Myocyte (in vitro differentiated cells): ENCODE measurements at places on chromosomes 11 and 22. TPM values are rescaled to one million over a fixed set of nuclear protein-coding genes. Genes with fewer than 3 reads are reported as not detected.

Gene MALAT1
- total RNA-seq: 5,859 and 8,069 TPM in 2 replicates

DNA sequence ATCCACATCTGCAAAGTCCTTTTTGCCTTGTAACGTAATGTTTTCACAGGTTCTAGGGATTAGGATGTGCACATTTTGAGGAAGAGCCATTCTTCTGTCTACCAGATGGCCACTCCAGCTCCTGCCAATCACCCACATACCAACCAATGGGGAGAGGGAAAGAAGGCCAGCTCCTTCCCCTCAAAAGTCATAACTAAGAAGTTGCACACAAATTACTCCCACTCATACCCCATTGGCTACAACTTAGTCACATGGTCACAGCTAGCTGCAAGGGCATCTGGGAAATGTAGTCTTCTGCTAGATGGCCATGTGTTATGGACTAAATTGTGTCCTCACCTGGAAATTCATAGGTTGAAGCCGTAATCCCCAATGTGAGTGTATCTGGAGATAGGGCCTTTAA is 15.4 kb upstream of the MYOD1 start:
- peak; percentile 45 for DNase-seq

Gene ZNF280B
- total RNA-seq: 3.6 and 7.3 TPM in 2 replicates

DNA sequence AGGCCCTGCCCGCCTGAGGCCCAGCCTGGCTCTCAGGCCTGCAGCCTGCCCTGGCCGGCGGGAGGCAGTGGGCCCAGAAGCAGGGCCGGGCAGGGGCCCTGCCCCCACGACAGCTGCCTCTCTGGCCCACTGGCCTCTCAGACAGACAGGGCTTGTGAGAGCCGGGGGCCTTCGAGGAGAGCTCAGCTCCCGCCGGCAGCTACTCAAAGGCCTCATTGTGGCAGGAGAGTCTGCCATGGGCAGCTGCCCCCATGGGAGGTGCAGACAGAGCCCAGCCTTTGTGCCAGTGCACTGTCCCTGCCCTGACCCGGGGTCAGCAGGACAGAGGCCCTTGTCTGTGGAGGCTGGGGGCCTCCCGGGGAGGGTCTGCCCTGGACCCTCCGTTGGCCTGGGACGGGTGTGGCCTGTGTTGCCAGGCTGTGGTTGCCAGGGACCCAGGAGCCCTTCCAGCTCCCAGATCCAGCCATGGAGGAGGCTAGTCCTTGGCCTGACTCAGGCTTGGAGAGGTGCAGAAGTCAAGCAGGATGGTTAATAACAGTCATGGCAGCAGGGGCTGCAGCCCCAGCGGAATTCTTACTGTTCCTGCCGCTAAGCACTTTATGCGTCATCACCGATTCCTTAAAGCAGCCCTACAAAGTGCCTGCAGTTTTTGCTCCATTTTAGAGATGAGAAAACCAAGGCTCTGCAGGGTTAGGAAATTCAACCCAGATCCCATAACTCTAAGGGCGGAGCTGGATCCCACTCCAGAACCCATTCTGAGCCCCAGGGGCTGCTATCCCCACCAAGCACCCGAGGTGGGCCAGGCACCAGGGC is 12.5 kb downstream of the FLRT1 start:
- peak; percentile 83 for DNase-seq

Gene KDELR3
- 23.4 and 28.9 TPM in 2 replicates for total RNA-seq

GRCh38 chr11:98300719-98301118 is 720.0 kb upstream of the CNTN5 start:
- no peak for DNase-seq

DNA sequence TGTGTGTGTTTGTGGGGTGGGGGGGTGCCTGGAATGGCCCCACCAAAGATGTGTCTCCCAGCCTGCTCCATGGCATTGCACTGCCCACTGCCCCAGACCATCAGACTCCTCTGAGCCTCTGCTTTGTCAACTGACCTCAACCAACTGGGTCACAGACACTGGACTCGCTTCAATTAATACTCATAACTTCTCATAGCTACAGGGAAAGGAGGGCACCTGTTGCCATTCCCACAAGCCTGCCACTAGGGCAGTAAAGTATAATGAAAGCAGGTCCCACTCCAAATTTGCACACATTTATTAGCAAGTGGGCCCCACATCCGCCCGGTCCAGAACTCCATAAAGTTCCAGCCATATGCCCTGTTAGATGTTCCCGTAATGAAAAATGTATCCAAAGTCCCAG is 70.5 kb upstream of the PRDM11 start:
- no peak for DNase-seq

DNA sequence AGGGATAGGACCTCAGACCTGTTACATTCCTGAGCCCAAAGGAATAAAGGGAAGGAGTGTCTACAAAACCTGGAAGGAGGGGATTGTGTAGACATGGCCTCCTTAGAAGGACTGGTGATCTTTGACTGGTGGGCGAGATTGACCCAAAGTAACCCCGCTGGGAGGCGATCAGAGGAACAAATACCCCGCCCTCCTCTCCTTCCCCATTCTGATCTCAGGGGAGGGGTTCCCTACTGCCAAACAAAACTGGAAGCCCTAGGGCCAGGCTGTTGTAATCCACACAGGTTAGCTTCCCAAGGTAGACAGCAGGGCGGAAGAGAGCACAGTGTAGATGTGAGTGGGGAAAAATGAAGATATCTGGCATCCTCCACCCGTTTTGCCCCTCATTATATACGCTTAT is 24.7 kb downstream of the NCF4 start:
- DNase-seq: no peak

GRCh38 chr11:30206249-30206996 is 24.4 kb upstream of the FSHB start:
- no peak for DNase-seq

DNA sequence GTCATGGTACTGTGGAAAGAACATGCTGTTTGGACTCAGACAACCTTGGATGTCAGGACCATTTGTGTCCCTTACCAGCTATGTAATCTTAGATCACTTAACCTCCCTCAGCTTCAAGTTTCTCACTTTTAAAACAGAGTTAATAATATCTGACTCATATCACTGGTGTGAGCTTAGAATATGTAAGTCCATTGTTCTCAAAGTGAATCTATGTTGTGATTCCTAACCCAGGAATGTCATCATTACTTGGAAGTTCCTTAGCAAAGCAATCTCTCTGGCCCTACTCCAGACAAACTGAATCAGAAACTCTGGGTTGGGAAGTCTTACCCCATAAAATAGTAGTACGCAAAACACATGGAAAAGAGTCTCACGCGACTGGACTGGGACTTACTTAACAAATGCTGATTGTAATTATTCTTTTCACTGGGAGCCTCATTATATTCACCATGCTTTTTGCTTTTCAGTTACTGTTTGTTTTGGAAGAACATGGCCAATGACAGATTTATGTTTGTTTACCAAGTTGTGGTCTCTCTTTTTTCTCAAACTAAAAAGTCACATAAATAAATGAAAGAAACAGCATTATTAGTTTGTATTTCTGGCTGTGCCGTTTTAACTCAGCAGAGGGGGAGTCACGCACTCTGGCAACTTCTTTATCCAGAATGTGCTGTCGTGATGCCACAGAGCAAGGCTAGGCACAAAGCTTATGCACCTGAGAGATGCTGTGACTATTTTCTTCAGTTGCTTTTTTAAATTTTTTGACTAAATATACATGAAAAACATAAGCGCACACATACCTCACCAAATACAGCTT is 217.7 kb upstream of the CTSC start:
- peak; percentile 84 for DNase-seq

Gene PIWIL4
- 0.72 and 0.73 TPM in 2 replicates for total RNA-seq

DNA sequence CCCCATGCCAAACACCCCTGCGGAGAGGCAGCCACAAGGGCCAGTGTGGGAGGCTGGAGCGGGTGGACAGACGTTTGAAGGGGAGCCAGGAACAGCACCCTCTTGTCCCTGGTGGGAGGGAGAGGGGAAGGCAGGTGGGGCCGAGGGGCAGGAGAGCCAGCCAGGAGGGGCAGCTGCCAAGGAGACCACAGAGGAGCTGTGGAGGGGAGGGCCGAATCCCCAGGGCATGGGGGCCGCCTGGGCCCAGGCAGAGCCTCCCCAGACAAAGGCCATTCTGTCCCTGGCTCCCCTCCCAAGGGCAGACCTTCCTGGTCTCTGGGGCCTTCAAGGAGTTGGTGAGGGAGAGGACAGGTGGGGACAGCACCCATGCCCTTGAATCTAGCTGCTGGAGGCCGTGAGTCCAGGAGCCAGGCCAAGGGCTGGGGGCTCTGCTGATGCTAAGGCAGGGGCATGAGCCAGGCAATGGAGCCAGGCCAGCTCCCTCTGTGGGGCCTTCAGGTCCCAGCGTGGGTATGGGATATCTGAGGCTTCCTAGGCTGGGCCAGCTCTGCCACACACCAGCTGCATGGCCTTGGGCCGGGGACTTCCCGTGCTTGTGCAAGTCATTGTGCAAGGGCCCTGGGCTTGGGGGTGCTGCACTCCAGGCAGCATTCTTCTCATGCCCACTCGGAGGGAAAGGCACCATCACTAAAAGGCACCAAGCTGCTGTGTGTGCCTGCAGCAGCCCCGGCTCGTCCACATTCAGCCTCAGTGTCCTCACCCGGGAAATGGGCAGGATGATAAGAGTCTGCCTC is 11.4 kb downstream of the EMID1 start:
- peak; percentile 56 for DNase-seq

DNA sequence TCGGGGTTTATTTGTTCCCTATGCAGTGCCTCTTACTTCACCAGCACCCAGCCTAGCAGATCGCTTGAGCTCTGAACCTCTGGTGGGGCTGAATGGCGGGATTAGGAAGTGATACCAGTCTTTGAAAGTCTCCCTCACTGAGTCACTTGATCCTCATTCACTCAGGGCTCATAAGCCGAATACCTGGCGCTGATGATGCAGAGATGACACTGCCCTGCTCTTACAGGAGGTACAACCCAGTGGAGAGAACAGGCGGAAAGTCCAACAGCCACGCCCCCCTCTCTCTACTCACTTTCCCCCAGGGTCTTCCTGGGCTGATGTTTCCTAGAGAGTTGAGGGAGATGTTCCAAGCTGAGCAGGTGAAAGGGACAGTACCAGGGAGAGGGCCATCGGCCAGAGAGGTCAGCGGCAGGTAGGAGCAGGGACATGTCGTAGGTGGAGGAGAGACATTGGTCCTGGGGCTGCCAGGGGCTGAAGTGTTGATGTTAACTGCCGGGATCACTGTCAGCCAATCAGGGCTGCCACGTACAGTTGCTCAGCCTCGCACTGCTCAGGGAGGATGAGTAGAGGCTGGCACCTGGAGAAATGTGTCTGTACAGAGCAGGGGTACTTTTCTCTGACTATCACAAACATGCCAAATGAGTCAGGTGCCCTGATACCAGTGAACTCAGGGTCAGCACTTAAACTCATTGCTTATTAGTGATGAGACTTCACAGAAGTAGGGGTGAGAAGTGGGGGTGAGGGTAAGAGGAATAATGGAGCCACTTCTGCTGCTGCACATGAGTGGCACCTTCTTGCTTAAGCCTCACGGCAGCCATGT is 9.9 kb upstream of the APOBEC3A start:
- no peak for DNase-seq
